ENCODE measurements at places on chromosomes 5 and 9.

DNA sequence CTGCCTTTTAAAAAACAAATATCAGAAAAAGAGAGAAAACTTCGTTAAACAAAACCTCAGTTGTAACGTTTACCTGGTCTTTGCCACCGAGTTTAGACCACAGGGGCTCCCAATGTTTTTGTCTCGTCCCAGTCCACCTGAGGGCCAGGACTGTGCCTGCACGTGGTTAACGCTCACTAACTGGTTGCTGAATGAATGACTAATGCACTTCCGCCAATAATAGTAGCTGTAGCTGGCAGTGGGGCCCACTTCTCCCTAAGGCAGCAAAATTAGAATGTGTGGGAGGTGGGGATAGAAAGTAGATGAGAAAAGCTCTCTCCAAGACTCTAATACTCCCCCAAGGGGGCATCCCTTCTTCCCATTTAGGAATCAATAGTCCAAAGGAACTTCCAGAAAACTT lies 29.1 kb upstream of the MED27 start:
- no peak for DNase-seq

DNA sequence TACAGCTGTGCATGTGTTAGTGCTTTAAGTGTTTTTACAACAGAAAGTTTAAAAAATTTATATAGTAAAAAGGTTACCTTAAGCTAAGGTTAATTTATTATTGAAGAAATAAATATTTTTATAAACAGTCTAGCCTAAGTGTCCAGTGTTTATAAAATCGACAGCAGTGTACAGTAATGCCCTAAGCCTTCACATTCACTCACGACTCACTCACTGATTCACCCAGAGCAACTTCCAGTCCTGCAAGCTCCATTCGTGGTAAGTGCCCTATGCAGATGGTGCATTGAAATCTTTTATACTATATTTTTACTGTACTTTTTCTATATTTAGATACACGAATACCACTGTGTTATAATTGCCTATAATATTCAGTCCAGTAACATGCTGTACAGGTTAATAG lies 159.1 kb downstream of the ROR2 start:
- DNase-seq, result no peak

- no peak for DNase-seq
These were observed 16.3 kb upstream of the SEMA5A start for GRCh38 chr5:9562141-9562540.

DNA sequence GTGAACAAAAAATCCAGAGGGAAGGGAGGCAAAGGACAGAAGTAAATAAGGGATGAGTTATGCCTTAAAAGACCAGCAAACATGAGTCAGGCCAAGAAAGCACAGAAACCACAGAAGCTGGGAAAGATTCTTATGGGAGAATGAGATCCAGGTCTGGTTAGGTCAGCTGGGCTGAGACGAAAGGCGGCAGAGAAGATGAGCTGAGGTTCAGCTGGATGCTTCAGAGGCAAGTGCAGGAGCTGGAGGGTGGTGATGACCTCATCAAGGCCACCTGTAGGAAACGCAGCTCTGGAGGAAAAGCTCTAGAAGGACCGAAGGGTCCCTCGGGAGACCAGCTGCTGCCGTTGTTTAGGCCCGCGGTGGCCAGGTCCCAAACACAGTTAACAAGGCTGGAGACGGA lies 152.0 kb downstream of the MYO10 start:
- no peak for DNase-seq

DNA sequence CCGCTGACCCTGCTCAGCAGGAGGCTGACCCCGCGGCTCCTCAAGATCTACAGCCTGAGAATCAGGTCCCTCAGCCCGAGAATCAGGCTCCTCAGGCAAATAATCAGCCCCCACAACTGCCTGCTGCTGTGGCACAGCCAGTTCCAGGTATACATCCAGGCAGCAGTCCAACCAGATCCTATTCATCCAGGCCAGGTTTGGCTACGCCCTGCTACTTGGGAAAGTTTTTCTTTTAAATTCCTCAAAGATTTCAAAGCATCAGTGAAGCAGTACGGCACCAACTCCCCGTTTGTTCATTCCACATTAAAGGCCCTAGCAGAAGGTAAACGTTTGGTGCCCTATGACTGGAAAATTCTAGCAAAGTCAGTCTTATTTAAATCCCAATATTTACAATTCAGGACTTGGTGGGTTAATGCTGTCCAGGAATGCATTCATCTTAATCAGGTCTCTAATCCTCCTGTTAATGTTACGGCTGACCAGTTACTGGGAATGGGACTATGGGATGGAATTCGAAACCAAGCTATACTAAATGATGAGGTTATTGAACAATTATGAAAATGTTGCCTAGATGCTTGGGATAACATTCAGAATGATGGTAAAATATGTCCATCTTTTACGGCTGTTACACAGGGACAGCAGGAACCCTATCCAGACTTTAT lies 102.3 kb downstream of the SYK start:
- no peak for DNase-seq
